ENCODE measurements at places on chromosomes 5 and 9. TPM values are rescaled to one million over a fixed set of nuclear protein-coding genes. Genes with fewer than 3 reads are reported as not detected.

The FBLL1 gene
- not detected for total RNA-seq

The SLC26A2 gene
- 9.7 TPM for total RNA-seq

The SERF1A gene
- 8.9 TPM for total RNA-seq

The ANXA6 gene
- total RNA-seq = 518 TPM

The LCNL1 gene
- 0.48 TPM for total RNA-seq

The SOHLH1 gene
- not detected for total RNA-seq

The IRX4 gene
- total RNA-seq = not detected

The OLFML2A gene
- not detected for total RNA-seq

The MARVELD2 gene
- total RNA-seq = 0.43 TPM

GRCh38 chr9:123550012-123550411 is 194.0 kb downstream of the CRB2 start:
- no peak overlapping the region for H3K27ac ChIP-seq
- DNase-seq = no peak
- H3K36me3 ChIP-seq = peaks cover 1% of the 10 kb centered on the region
- peaks cover 4% of the 10 kb centered on the region for H3K4me1 ChIP-seq
- no peak overlapping the region for H3K4me3 ChIP-seq
- no peaks in the 10 kb centered on the region for H3K27me3 ChIP-seq

DNA sequence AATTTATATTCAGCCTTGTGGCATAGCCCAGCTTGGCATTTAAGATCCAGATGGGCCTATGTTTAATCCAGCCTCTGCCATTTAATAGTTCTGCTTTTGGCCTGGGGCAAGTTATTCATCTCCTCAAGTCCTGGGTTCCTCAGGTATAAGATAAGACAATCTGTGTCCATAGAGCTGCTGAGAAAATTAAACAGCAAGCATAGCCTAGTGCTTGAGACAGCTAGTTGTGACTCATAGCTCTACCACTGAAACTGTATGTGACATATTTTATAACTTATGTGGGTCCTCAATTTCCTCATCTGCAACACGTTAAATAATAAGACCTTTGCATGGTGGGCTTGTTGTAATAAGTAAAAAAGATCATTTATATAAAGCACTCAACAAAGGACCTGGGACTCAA is 53.3 kb upstream of the ATP10B start:
- H3K4me1 ChIP-seq = no peaks in the 10 kb centered on the region
- H3K27me3 ChIP-seq = no peaks in the 10 kb centered on the region

DNA sequence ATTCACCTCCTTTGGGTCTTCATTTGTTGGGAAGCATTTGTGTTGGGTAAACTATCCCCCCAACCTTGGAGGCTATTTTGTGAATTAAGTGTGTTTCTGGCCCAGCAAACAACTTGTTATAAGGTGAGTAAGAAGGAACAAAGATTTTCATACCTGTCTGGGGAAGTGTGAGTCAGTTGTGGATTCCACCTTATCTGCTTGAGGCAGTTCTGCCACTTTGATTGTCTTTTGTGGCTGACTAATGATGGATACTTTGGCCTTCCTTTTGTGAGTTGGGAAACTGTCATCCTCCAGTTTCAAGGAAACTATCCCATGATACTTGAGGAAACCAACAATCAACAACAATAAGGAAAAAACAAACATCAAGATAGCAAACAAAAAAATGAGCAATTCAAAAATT is 24.6 kb upstream of the CER1 start:
- no peak overlapping the region for H3K27ac ChIP-seq
- H3K36me3 ChIP-seq = no peaks in the 10 kb centered on the region
- no peaks in the 10 kb centered on the region for H3K4me1 ChIP-seq
- no peak overlapping the region for H3K4me3 ChIP-seq

DNA sequence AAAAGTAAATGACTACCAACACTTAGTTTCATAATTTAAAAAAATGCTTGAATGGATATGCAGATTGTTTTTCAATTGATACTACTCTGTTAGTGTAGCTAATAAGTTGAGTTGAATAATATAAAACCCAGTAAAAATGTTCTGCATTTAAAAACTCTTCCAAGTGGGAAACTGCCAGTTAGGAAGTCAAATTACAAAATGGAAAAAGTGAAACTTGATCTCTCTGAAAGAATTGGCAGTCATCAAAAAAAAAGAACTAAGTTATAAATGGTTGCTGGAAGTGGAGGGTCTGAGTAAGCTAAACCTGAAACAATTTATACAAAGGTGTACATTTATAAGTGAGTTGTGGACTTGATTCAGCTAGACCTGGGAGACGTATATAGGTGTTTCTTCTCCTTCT is 52.4 kb downstream of the VCAN start:
- H3K36me3 ChIP-seq = no peaks in the 10 kb centered on the region
- no peak overlapping the region for H3K4me3 ChIP-seq
- H3K27ac ChIP-seq = no peak overlapping the region
- DNase-seq = no peak
- peaks cover 17% of the 10 kb centered on the region for H3K27me3 ChIP-seq

DNA sequence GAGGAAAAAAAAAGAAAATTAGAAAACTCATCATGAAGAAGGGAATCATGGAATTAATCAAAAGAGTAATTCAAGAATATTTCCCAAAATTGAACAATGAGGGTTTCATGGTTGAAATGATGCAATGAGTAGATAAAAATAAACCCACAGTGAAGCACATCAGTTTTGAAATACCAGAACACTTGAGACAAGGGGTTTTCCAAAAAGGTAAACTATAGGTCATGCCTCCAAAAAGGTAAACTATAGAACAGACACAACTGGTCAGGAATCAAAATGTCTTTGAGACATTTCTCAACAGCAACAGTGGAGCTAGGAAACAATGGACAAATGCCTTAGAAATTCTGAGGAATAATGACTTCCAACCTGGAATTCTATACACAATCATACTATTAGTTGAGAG is 60.2 kb upstream of the PCSK5 start:
- DNase-seq = no peak
- no peak overlapping the region for H3K27ac ChIP-seq
- H3K4me3 ChIP-seq = no peak overlapping the region
- H3K27me3 ChIP-seq = no peaks in the 10 kb centered on the region

DNA sequence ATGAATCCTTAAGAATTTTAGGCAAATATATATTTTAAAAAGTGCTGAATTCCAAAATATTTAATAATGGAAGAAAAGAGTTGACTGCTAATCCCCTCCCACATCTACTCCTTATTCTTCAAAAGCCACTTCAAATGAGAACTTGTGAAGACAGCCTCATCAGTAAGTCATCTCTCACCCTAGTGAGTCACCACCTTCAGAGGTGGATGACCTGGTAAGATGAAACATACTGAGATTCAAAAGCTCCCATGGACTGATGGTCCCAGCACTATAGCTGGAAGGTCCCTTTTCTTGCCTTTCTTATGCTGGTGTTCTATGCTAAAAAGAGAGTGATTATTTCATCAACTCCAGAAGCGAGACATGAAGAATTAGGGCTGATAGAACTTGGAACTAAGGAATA is 37.8 kb upstream of the SPDL1 start:
- H3K27me3 ChIP-seq = peaks cover 12% of the 10 kb centered on the region
- DNase-seq = no peak
- H3K36me3 ChIP-seq = no peaks in the 10 kb centered on the region
- H3K4me3 ChIP-seq = no peak overlapping the region
- no peak overlapping the region for H3K27ac ChIP-seq
- H3K4me1 ChIP-seq = no peaks in the 10 kb centered on the region

DNA sequence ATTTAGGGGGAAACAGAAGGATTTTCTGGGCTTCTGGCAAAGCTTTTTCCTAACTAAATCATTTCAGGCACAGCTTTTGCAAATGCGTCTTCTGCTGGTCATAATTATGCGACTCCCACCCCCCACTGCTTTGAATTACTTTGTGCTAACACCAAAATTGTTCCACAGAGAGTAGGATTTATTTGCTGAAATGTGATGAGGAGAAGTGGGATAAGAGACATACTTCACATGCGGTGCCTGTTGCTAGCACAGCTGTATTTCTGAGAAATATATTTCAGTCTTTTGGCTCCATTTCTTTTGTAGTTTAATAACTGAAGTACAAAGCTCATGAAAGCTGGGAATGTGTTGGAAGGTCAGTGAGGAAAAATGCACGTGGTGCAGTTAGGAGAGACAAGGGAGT is 83.2 kb upstream of the TAS2R1 start:
- H3K4me3 ChIP-seq = no peak overlapping the region
- no peaks in the 10 kb centered on the region for H3K4me1 ChIP-seq
- no peak overlapping the region for H3K27ac ChIP-seq
- H3K36me3 ChIP-seq = no peaks in the 10 kb centered on the region
- H3K27me3 ChIP-seq = no peaks in the 10 kb centered on the region

DNA sequence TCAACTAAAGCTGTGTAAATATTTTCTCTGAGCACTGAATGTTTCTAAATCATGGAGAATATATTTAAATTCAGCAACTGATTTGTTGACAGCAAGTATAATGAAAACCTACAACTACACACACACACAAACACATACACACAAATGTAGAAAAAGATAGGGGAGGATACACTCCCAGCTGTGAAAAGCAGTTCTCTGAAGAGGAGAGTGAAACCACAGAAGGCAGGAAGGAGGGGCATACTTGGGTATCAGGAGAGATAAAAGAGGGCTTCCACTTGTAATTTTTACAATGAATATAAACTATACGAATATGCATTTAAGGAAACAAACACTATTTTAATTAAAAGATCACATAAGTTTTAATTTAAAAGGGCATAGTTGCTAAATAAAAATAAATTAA is 227.8 kb upstream of the SLC24A2 start:
- H3K27me3 ChIP-seq = no peaks in the 10 kb centered on the region
- H3K27ac ChIP-seq = peak overlapping the region; percentile 5
- peaks cover 23% of the 10 kb centered on the region for H3K4me1 ChIP-seq
- peak overlapping the region; percentile 4 for H3K4me3 ChIP-seq
- peaks cover 32% of the 10 kb centered on the region for H3K36me3 ChIP-seq
- DNase-seq = no peak

DNA sequence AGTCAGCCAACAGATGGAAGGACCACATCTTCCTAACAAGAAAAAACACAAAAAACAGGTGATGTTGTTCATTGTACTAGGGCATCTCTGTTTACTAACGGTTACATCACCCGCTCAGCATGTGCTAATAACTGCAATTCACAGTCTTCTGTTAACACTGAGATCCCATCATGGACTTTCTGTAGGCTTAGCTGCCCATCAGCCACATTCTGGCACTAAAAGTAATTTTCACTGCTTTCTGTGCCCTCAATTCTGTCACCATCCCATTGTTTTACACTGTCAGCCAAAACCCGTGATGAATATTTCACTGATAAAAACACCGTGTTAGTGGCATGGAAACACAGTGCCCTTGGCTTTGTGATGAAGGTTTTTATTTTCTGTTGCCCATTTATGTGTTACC is 64.6 kb downstream of the CAST start:
- no peak for DNase-seq
- H3K4me1 ChIP-seq = peaks cover 5% of the 10 kb centered on the region
- peaks cover 9% of the 10 kb centered on the region for H3K36me3 ChIP-seq
- H3K4me3 ChIP-seq = no peak overlapping the region

DNA sequence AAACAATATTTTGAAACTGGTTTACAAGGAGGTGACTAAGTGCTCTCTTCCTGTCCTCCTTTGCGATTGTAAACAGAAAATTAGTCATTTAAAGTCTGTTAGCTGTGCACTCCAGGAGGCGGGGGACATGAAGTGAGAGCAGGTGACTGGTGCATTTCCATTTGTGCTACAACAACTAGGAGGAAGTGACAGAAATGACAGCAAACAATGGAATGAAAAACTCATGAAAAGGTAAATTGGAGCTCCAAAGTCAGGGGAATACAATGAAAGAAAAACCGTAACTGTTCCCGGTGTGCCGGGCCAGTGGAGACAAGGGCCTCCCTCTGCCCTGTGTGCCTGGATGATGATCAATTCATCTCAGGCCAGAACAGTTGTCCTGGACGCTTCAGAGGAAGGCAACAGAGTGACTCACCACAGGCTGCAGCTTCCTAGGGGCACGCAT is 439.9 kb downstream of the GADD45G start:
- H3K27me3 ChIP-seq = peaks cover 14% of the 10 kb centered on the region
- no peak for DNase-seq
- no peaks in the 10 kb centered on the region for H3K36me3 ChIP-seq
- H3K4me3 ChIP-seq = no peak overlapping the region
- no peak overlapping the region for H3K27ac ChIP-seq
- peaks cover 8% of the 10 kb centered on the region for H3K4me1 ChIP-seq

GRCh38 chr9:94139672-94140417 is 55.6 kb downstream of the PTPDC1 start:
- H3K27ac ChIP-seq = no peak overlapping the region
- no peak overlapping the region for H3K4me3 ChIP-seq
- DNase-seq = no peak
- H3K36me3 ChIP-seq = no peaks in the 10 kb centered on the region
- peaks cover 5% of the 10 kb centered on the region for H3K4me1 ChIP-seq
- H3K27me3 ChIP-seq = peaks cover 2% of the 10 kb centered on the region

DNA sequence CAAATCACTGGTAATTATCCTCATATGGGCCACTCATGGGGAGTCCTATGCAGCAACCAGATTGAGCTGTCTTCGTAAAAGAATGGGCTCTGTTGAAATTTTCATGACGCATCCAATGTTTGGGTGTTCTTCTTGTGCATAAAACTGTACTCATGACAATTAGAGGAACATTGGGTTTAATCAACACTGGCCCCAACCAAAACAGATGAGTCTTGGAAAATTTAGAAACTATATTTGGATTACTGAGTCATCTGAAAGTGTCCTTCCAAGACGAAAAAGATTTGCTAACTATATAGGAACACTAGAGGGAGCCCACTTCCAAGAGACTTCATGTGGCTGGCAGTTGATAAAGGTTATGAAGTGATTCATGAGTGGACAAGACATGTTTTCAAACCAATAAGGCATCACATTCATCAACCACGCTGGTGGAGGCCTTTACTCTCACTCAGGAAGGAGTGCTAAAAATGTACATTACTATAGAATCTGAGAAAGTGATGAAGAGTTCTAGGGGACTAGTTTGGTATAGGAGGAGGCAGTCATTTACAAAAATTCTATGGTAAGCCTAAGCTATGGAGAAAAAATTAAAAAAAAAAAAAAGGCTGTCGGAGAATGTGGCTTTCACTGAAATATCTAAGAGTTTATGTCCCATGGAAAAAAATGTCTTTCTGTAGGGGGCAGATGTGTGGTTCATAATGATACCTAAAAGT is 313.5 kb downstream of the PRDM9 start:
- H3K27ac ChIP-seq = no peak overlapping the region
- H3K4me3 ChIP-seq = no peak overlapping the region
- H3K36me3 ChIP-seq = no peaks in the 10 kb centered on the region
- H3K27me3 ChIP-seq = no peaks in the 10 kb centered on the region
- H3K4me1 ChIP-seq = no peaks in the 10 kb centered on the region

DNA sequence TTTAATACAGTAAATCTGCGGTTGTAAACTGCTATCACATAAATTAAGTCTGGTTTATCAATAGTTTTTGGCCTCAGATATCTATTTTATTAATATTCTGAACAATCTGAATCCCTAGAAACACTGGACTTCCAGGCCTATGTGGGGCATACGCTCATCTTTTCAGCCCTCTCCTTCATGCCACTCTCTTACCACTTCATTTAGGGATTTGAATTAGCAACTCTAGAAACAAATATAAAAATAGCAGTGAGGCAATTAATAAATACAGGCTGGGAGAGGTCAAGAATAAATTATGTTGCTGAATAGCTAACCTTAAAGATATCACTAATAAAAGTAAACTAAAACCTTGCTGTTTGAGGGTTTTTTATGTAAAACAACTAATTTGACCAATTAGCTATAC is 480.3 kb upstream of the CD180 start:
- H3K4me1 ChIP-seq = no peaks in the 10 kb centered on the region
- H3K36me3 ChIP-seq = no peaks in the 10 kb centered on the region
- no peak overlapping the region for H3K4me3 ChIP-seq
- no peak overlapping the region for H3K27ac ChIP-seq
- H3K27me3 ChIP-seq = peaks cover 2% of the 10 kb centered on the region

- DNase-seq = peak; percentile 58
- peak overlapping the region; percentile 70 for H3K27ac ChIP-seq
- H3K4me3 ChIP-seq = peak overlapping the region; percentile 87
- H3K36me3 ChIP-seq = no peaks in the 10 kb centered on the region
Measured at GRCh38 chr9:135960411-135961276, 529 bp downstream of the UBAC1 start.

Measured in activated naive CD8-positive, alpha-beta T cell treated with anti-CD3 and anti-CD28 coated beads, Interleukin-2, amount 10 ng/mL, durations not matched to agents 7 days and 5 days (primary cell).